Frontal cortex (tissue), 4 donors: ENCODE measurements at places on chromosomes 1 and 21.
A peak's percentile ranks its signal among the peaks of the same experiment; 100 is the strongest.

DNA sequence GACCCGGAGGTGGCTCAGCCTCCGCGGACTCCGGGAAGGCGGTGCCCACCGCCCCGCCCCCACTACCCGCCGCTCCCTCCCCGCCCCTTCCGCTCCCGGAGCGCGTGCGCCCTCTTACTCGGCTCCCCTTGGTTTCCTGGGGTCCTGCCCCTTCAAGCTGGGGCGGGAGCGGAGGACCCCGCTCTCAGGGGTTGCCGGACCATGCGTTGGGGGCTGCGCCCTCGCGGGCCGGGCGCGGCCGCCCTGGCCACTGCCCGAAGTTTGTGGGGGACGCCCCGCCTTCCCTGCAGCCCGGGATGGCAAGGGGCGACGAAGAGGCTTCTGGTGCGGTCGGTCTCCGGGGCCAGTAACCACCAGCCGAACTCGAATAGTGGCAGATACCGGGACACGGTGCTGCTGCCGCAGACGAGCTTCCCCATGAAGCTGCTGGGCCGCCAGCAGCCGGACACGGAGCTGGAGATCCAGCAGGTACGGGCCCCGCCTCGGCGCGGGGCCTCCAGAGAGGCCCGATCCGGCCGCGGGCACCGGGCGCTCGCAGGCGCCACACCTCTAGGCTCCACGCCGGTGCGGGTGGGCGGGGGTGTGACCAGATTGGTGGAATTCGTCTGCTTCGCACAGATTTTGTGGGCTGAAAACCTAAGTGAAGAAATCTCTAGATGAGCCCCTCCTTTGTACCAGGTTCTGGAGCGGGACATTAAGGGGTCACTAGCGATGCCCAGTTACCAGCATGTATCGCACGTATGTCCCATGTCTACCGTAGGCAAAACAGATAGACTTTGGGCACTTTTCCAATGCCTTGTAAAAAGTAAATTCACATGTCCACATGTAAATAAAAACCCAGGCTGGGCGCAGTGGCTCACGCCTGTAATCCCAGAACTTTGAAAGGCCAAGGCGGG, at the start of gene IARS2:
TSS of gene IARS2 (plus strand) at position 117 of the 896 bp plus-strand sequence. CDS start at position 202, 85 bp downstream.
- DNase-seq = peak; percentile 90

- no peak for DNase-seq
Measured at GRCh38 chr1:3500265-3500835, 45.9 kb downstream of the ARHGEF16 start.

DNA sequence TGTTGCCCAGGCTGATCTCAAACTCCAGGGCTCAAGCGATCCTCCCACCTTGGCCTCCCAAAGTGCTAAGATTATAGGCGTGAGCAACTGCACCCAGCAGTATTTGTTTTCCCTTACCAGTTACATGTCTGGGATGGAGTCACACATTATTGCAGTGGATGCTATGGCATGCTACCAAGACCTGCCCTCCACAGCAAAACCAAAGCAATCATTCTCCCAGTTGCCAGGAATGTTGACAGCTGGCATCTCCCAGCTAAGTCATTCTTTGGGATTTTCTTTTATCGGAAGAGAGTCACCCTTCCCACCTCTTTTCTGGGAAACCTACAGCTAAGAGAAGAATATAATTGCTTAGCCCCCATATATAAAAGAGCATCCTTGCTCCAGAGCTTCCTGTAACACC, 49.4 kb upstream of the RGS7 start:
- DNase-seq = no peak

GRCh38 chr1:30110846-30111245, 612.5 kb downstream of the MATN1 start:
- no peak for DNase-seq
